Activated T-helper 9 cell treated with anti-CD3 and anti-CD28 coated beads, Interleukin-2, amount 50 U/mL, for 16 hours (primary cell): ENCODE measurements at places on chromosomes 2 and 18.

GRCh38 chr2:219125225-219125885, 35.3 kb downstream of the NHEJ1 start:
- DNase-seq = no peak

DNA sequence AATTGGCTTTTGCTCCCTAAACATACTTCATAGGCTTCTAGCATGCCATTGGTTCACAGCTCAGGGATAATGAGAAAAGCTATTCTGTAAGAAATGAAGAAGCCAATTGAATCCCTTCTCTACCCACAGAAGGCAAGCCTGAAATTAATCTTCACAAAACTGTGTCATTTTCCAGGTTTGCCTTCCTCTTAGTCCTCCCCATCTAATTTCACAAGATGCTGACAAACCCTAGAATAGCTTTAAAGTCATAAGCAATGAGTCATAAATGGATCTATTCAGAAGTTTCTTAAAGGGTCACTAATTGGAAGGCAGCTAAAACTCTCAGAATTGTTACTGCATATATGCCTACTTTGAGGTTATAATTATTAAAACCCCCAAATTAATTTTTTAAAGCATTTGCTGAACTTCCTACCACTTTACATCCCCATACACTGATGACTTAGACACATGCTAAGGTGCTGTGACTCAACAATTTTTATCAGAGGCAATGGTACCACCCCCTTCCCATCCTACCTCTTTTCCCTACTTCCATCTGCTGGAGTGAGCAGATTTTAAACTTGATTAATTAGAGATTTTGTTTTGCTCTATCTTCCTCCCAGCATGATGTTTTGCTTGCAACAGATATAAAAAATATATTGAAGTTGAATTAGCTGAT, 51.3 kb upstream of the NABP1 start:
- DNase-seq = no peak

GRCh38 chr2:221112744-221113143, 459.4 kb downstream of the EPHA4 start:
- no peak for DNase-seq

GRCh38 chr2:73175663-73176204, 26.6 kb upstream of the NOTO start:
- peak; percentile 60 for DNase-seq

DNA sequence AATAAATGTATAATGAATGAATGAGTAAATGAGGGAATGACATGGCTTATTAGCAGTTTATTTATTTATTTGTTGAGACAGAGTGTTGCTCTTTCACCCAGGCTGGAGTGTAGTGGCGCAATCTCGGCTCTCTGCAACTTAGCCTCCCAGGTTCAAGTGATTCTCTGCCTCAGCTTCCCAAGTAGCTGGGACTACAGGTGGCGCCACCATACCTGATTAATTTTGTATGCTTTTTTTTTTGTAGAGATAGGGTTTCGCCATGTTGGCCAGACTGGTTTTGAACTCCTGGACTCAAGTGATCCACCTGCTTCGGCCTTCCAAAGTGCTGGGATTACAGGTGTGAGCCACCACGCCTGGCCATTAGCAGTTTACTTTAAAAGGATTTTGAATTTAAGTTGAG, 100.3 kb upstream of the CAVIN2 start:
- no peak for DNase-seq

GRCh38 chr2:108786008-108786353, 590 bp upstream of the CCDC138 start:
- no peak for DNase-seq

GRCh38 chr2:108145557-108146326, 94.0 kb upstream of the SULT1C3 start:
- no peak for DNase-seq

- DNase-seq = no peak
Measured at GRCh38 chr2:156294945-156295580, 37.5 kb downstream of the NR4A2 start.

- DNase-seq = no peak
Measured at GRCh38 chr2:121519153-121519552, 11.5 kb upstream of the RNU4ATAC start.

- no peak for DNase-seq
Measured at GRCh38 chr18:5395860-5396448, 100.4 kb upstream of the ZBTB14 start.

GRCh38 chr2:133104871-133105270, 434.9 kb upstream of the LYPD1 start:
- DNase-seq = no peak

DNA sequence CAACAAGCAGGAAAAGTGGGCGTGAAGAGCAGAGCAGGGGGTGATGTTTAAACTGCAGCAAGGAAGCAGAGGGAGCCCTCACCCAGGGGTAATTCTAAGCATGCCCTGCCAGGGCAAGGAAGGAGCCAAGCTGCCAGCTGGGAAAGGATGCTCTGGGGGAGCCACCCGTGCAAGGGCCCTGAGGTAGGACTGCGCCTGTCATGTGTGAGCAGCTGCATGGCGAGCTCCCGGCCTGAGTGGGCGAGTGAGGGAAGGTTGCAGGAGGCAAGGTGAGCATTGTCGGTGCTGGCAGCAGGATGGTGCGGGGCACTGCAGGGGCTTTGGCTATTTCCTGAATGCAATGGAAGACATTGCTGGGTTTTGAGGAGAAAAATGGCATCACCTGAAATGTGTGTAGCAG, 107.2 kb downstream of the COPS8 start:
- no peak for DNase-seq

GRCh38 chr2:43989545-43989944, 6.2 kb downstream of the LRPPRC start:
- no peak for DNase-seq

DNA sequence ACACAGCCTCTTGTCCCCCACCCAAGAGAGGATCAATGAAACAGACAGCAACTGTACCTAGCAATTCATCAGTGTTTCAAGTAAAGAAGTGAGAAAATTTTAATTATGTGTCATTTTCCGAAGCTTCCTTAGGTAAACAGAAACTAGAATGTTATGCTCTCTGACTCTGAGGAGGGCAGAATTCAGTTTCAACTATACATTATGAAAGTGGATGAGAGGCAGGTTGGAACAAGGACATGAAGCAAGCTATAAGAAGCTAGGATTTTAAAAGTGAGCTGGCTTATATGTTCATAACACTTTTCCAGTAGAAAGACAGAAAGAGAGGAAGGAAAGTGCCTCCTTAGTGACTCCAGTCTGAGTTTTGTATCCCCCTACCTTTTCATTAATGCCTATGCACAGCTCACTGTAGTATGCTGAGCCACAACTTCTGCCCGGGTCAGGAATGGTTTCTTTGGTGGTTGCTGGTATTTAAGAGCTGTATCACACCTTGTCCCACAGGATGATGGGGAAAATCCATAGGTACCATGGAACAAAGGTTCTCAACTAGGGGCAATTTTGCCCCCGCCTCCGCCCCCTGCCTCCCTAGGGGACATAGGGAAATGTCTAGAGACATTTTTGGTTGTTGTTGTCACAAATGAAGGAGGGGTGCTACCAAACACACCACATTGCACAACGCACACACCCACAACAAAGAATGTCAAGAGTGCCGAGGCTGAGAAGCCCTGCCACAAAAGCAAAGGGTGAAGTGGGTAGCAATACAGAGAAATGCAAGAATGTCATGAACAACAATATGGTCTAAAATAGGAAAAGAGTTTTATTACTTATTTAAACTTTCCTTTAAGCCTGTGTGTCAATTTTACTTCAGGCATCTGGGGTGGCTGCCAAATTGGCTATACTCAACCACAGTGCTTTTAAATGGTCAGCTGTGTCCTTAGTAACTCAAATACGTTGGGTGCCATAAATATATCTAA, 161.0 kb upstream of the ZFP36L2 start:
- no peak for DNase-seq

- DNase-seq = no peak
Measured at GRCh38 chr2:71576541-71576940, 123.2 kb downstream of the DYSF start.

- DNase-seq = no peak
Measured at GRCh38 chr18:13289481-13290205, 71.1 kb downstream of the LDLRAD4 start.

GRCh38 chr2:43005245-43005974, 213.0 kb upstream of the HAAO start:
- DNase-seq = no peak

GRCh38 chr2:120255071-120255470, 2.4 kb downstream of the RALB start:
- DNase-seq = no peak

DNA sequence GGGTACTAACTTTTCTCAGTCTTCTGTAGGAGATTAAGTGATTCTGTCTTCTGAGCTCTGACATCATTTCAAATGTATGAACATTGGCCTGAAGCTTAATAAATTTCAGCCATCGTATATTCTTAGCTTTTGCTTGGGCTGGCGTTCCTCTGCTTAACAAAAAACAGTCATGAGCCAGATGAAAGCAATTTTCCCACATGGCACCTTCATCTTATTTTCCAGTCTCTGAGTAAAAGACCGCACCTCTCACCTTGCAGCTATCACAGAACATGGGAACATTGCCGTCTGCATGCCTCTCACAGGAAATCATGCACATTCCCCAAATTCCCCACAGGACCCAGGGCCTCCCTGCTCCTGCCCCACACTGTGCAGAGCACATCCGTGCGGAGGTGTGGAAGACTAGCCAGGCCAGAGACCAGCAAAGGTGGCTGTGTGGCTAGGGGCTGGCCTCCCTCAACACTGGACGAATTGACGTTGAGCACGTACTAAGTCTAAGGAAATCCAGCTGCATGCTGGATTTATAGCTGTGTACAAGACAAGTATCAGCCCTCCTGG, 531.8 kb upstream of the ID2 start:
- DNase-seq = no peak

- DNase-seq = no peak
Measured at GRCh38 chr2:172540421-172540820, 15.5 kb upstream of the PDK1 start.

DNA sequence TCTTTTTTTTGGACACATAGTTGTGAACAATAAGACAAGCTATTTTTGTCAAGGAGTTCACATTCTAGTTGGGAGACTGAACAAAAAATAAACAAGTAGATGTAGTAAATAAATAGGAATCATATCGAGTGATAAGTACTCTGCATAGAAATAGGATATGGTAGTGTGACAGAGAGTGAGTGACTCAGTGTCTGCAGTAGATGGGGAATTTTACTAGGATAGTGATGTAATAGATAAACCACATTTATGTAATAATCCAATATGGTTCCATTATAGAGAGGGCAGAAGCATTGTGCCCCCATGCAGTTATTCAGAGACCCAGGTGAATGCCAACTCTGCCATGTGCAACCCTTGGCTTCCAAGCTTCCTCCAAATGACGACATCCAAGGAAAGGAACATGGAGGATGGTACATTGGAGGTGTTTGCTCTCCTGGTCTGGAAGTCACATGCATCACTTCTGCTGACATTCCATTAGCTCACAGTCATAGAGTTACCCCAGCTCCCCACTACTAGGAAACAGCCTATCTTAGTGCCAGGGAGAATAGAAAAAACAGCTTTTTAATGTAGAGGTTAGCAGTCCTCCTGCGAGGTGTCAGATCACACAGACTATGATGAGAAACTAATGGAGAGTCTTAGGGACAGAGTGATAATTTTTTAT, 595.4 kb downstream of the NYAP2 start:
- DNase-seq = no peak

- no peak for DNase-seq
Measured at GRCh38 chr2:20174410-20174809, 50.5 kb downstream of the SDC1 start.

- peak; percentile 40 for DNase-seq
Measured at GRCh38 chr2:237440819-237441281, 26.9 kb upstream of the COL6A3 start.

DNA sequence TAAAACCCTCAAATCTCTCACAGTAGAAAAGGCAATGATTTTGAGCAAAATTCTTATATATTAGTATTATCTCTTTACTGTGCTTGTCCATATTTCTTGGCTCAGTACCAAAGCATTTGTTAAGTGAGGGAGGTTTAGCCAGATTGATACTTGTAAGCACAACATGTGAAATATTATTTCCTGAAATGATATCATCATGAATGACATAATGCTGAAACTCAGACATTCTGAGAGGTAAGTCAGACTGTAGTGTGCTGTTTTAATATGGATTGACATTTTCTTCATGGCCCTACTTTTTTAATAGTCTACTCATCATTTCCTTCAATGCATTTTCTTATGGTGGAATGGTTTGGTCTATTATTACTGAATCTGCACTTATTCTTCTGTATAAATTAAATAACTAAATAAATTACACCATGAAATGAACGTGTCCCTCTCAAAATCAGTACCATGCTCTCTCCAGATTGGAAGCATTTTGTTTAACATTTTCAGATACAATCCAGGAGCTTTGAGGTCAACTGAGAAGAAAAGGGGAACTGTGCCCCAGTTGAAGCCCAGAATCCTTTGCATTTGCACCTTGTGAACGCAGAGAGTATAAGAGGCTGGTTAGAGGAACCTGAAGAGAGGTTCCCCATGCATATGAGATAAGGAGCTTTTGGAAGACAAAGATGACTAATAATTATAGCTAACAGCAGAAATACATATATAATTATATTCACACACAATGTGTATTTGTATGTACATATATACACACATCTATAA, 50.1 kb upstream of the CRACDL start:
- no peak for DNase-seq

DNA sequence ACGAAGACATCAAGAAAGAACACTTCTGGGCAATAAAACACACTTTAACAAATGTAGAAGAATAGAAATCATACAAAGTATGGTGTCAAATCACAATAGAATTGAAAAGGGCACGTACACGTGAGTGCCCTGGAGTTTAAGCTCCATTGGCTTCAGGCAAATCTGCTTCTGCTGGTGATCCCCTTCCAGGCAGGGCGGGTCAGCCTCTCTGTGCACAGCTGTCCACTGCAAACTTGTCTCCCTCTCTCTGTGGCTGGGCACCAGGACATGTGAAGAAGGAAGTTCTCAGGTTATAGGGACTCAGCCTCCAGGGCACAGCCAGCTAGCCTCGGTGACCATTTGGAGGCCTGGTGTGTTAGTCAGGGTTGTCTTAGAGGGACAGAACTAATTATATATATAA, 66.0 kb downstream of the ST3GAL5 start:
- DNase-seq = no peak

DNA sequence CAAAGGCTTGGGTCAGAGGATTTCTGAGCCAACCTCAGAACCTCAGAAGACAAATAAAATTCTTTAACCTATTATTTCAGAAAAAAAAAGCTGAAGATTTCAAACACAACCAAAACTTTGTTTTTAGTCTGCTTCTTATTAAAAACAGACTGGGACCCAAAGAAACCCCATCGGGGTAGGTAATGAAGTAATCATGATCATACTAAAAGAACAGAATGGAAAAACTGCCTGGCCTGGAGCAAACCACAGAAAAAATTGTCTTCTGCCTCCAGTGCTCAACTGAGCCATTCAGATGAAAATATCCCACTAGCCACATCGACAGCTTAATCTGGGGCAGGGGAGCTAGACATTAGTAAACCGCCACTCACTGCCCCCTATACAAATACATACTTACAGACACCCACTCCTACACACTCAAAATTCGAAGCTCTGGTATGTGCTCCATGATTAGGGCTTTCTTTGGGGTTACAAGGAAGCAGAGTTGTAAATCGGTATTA, 76.5 kb downstream of the SDC1 start:
- no peak for DNase-seq

- no peak for DNase-seq
Measured at GRCh38 chr2:110097506-110098220, 18.0 kb downstream of the MALL start.

GRCh38 chr2:24889221-24889620, 30.8 kb downstream of the ADCY3 start:
- DNase-seq = no peak

GRCh38 chr2:36462311-36462935, 106.8 kb downstream of the CRIM1 start:
- DNase-seq = no peak

GRCh38 chr2:149184991-149185390, 145.4 kb upstream of the LYPD6 start:
- DNase-seq = no peak

GRCh38 chr18:63439334-63439733, 17.1 kb upstream of the VPS4B start:
- DNase-seq = peak; percentile 5
